NCI-H1694 (cell line): ENCODE measurements at places on chromosomes 1 and 21.

- no peak for DNase-seq
Observed at GRCh38 chr1:18932387-18932786, 24.1 kb downstream of the IFFO2 start.

DNA sequence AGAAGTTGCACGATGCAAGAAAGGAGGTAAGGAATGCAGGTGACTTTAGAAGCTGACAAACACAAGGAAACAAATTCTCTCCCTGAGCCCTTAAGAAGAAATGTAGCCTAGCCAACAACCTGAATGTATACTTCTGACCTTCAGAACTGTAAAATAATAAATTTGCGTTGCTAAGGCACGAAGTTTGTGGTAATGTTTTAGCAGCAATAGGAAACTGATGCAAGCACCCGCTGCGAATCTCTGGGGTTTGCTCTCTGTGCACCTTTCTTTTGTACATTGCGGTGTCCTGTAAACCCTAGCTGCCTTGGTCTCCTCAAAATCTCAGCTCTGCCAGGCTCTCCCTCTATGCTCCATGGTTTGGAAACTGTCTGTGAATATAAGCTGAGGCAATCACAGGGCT lies 15.1 kb downstream of the CD53 start:
- no peak for DNase-seq

DNA sequence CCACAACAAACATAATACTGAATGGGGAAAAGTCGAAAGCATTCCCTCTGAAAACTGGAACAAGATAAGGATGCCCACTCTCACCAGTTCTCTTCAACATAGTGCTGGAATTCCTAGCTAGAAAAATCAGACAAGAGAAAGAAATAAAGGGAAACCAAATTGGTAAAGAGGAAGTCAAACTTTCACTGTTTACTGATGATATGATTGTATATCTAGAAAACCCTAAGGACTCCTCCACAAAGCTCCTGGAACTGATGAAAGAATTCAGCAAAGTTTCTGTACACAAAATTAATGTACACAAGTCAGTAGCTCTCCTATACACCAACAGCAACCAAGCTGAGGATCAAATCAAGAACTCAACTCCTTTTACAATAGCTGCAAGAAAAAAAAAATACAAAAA lies 6.9 kb upstream of the F13B start:
- DNase-seq, result no peak

- DNase-seq, result no peak
Observed at GRCh38 chr1:117570988-117571409, 34.8 kb upstream of the TENT5C start.

DNA sequence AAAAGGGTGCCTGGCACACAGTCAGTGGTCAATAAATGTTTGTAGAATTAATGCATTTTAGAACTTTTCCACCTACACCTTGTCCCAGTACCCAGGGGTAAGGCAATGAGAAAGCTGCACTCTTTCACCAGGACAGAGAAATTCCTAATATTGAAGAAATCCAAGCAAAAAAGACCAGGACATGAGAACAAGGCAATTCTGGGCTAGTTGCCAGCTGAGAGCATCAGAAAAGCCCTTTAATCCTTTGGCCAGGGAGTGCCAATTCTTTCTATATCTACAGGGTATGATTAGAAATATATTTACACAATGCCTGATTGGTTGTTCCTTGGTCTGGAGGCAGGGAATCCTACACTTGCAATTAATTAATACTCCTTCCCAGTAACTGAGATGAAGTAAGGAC lies 492.4 kb upstream of the NFIA start:
- DNase-seq, result no peak

GRCh38 chr1:190708418-190709057 lies 230.9 kb upstream of the BRINP3 start:
- DNase-seq, result no peak

- no peak for DNase-seq
Observed at GRCh38 chr1:58395355-58395754, 151.2 kb downstream of the OMA1 start.

GRCh38 chr1:217315346-217315745 lies 315.5 kb downstream of the GPATCH2 start:
- no peak for DNase-seq

DNA sequence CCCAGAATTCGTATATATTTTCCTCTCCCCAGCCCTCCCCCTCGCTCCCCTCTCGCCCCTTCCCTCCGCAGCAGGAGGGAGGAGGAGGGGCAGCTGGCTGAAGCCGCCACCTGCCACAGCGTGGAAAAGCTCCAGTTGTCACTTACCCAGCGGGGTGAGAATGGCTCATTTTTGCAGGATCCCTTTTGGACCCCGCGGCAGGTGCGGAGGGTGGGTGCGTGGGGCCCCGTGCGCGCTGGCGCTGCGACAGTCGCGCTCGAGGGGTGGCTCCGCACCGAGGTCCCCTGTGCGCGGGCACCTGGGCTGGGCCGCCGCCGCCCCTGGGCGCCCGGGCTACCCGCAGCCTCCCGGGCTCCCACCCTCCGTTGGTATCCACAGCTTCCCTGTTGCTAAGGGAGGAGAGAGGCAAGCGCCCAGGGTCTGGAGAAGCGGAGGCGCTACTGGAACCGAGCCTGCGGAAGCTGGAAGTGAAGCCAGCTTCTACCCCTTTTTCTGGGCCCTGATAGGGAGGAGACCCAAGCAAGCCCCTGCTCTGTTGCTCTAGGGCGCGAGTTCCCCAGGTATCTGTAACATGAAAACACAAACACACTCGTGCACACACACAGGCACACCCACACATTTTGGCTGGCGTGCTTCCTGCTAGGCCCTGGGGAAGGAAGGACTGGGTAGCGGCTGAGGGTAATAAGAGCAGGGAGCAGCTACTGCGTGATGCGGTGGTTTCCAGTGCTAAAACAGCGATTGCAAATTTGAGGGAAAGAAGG lies at the start of gene ERICH3:
Gene ERICH3, minus strand, starts transcription at position 442 of the 761 bp plus-strand sequence. Its CDS starts 273 bp downstream, at position 169.
- DNase-seq, result peak; percentile 43

- no peak for DNase-seq
Observed at GRCh38 chr21:44047996-44048560, 36.0 kb downstream of the TRAPPC10 start.

GRCh38 chr1:69914976-69915765 lies 290.2 kb downstream of the LRRC40 start:
- no peak for DNase-seq
